ENCODE measurements at places on chromosomes 6 and 20. TPM values are rescaled to one million over a fixed set of nuclear protein-coding genes. Genes with fewer than 3 reads are reported as not detected.

- DNase-seq: no peak
Measured at GRCh38 chr6:164040994-164041393, 626.5 kb downstream of the QKI start.

RCAN2 gene
- 1.5 TPM for total RNA-seq

HLA-DRB5 gene
- 1.1 TPM for total RNA-seq

DNA sequence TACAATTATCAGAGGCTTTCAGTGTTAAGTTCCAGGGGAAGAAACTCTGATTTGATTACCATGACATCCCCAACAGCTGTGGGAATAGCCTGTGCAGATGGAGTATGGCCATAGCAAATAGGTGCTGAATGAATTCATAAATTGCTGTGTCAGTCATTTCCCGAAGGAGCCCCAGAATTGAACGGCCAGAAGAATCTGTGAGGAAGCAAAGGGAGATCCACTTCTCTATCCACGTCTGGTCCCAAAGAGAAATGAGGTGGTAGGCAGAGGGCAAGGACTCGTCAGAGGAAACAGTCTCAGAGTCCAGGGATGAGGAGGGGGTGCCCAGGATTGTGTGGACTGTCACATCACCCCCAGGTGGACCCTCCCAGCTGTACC is 3.1 kb upstream of the TAF8 start:
- no peak for DNase-seq

MTG2 gene
- 38.3 TPM for total RNA-seq

DNA sequence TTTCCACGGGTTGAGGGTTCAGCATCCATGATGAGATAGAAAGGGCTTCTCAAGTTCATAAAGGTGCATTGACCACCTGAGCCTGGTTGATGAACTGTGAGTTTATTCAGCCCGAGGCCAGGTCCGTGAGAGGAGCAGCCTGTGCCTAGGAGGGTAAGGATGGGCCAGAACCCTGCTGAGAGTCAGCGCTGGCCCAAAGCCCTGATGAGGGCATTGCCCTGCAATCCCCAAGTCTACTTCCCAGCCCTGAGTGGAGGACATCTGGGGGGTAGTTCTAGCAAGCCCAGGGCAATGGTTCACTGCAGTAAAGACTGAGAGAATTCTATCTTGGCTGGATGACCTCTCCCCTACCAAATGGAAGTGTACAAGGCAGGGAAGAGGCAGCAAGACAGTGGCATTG is 123.3 kb upstream of the NXT1 start:
- no peak for DNase-seq

- no peak for DNase-seq
Measured at GRCh38 chr20:62428396-62429295, 1.3 kb upstream of the RBBP8NL start.

HMGCLL1 gene
- not detected for total RNA-seq

LRRN4 gene
- not detected for total RNA-seq

DNA sequence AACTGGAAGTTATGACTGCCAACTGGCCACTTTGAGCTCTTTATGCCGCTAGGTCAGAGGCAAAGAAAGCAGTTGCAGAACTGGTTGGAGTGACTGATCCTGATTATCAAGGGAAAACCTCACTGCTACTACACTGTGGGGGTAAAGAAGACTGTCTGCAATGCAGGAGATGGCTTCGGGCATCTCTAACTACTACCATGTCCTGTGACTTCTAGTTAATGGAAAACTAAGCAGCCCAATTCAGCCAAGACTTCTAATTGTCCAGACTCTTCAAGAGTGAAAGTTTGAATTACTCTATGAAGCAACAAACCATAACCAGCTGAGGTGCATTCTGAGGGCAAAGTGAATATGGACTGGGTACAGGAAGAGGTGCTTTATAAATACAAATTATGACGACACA is 773.6 kb upstream of the SLC35B3 start:
- DNase-seq: no peak

CDH26 gene
- total RNA-seq: 0.84 TPM

OPRM1 gene
- not detected for total RNA-seq

TNNC2 gene
- not detected for total RNA-seq

GRCh38 chr20:41507851-41508250 is 110.3 kb downstream of the CHD6 start:
- no peak for DNase-seq

TTBK1 gene
- 0.20 TPM for total RNA-seq
